ENCODE measurements at places on chromosomes 6 and 20. TPM values are rescaled to one million over a fixed set of nuclear protein-coding genes. Genes with fewer than 3 reads are reported as not detected.

GRCh38 chr6:135310291-135310690 is 129.2 kb downstream of the MYB start:
- H3K27me3 ChIP-seq: no peaks in the 10 kb centered on the region
- no peak for DNase-seq
- H3K36me3 ChIP-seq: no peaks in the 10 kb centered on the region
- H3K4me1 ChIP-seq: no peaks in the 10 kb centered on the region

- H3K27ac ChIP-seq: peak overlapping the region; percentile 76
- no peak for DNase-seq
- peaks cover 64% of the 10 kb centered on the region for H3K4me1 ChIP-seq
- H3K4me3 ChIP-seq: no peak overlapping the region
Measured at GRCh38 chr20:47330071-47330470, 26.4 kb downstream of the ZMYND8 start.

GRCh38 chr6:77543601-77544000 is 80.3 kb upstream of the HTR1B start:
- no peak overlapping the region for H3K4me3 ChIP-seq
- H3K27me3 ChIP-seq: no peaks in the 10 kb centered on the region
- no peaks in the 10 kb centered on the region for H3K4me1 ChIP-seq

DNA sequence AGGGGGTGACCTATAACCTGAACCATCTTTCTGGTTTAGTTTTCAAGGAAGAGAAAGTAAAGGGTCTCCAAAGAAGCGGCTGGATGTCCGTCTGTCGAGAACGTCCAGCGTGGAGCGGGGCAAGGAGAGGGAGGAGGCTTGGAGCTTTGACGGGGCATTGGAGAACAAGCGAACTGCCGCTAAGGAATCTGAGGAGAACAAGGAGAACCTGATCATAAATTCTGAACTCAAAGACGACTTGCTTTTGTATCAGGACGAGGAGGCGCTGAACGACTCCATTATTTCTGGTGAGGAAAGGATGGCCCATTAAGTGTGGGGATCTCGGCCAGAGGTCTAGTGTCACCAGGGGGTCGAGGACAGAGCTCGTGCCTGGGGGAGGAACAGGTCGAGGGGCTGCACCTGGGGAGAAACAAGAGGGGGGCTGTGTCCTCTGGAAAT is 159.2 kb downstream of the SYCP2 start:
- H3K27me3 ChIP-seq: no peaks in the 10 kb centered on the region
- H3K4me3 ChIP-seq: no peak overlapping the region
- no peak overlapping the region for H3K27ac ChIP-seq
- H3K36me3 ChIP-seq: no peaks in the 10 kb centered on the region

GRCh38 chr20:49969946-49970345 is 12.8 kb upstream of the SNAI1 start:
- no peak overlapping the region for H3K27ac ChIP-seq
- H3K4me3 ChIP-seq: no peak overlapping the region
- H3K27me3 ChIP-seq: no peaks in the 10 kb centered on the region
- no peaks in the 10 kb centered on the region for H3K4me1 ChIP-seq
- DNase-seq: no peak

GRCh38 chr20:54070187-54070987 is at the start of gene BCAS1:
Gene BCAS1, minus strand, starts transcription at chr20:54070594. Its CDS starts 11,876 bp downstream, at chr20:54058718.
- no peaks in the 10 kb centered on the region for H3K4me1 ChIP-seq
- no peaks in the 10 kb centered on the region for H3K36me3 ChIP-seq
- H3K4me3 ChIP-seq: no peak within 1 kb of the TSS

DNA sequence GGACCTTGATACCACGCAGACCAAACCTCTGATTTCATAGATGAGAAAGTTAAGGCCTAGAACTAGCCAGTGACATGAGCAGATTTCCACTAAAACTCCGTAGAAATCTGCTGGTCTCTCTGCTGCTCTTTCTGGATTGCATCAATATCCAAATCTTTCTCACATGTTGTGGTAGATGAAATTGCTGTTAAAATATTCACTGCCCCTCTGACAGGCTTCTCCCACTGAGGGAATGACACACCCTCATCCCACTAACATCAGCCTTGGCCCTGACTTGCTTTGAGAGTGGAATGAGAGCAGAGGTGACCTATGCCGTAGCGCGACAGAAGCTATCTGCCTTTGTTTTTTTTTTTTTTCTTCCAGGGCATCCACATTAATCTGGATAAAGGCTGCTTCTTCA is 20.4 kb upstream of the EXOC2 start:
- no peak for DNase-seq
- H3K4me3 ChIP-seq: no peak overlapping the region
- H3K27me3 ChIP-seq: no peaks in the 10 kb centered on the region
- peaks cover 10% of the 10 kb centered on the region for H3K4me1 ChIP-seq
- no peaks in the 10 kb centered on the region for H3K36me3 ChIP-seq

DNA sequence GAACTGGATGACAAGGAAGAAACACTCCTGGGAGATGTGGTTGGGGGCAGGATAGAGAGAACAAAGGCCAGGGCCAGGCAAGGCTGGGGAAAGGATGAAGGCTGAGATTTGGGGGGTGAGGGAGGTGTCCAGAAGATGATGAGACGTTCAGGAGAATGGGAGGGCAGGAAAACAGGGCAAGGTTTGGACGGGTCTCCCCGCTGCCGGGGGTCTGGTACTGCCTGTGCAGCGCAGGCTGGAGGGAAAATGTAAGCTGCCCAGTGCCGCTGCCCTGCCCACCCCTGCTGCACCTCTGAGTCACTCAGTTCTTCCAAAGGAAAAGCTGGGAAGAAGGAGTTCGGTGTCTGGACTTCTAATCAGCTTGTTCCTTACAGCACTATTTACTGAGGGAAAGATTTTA is 130.9 kb downstream of the DTNBP1 start:
- H3K27me3 ChIP-seq: no peaks in the 10 kb centered on the region
- no peaks in the 10 kb centered on the region for H3K36me3 ChIP-seq
- peaks cover 16% of the 10 kb centered on the region for H3K4me1 ChIP-seq
- no peak overlapping the region for H3K27ac ChIP-seq

CYP39A1 gene
- total RNA-seq: 5.4 TPM

CCN6 gene
- total RNA-seq: not detected

DEFB129 gene
- not detected for total RNA-seq

Data from vagina (tissue), 2 donors.